Amniotic epithelial cell (primary cell): ENCODE measurements at places on chromosomes 6 and 20.

GRCh38 chr20:47508278-47508677 lies 6.6 kb downstream of the NCOA3 start:
- no peak for DNase-seq

GRCh38 chr6:72061286-72061685 lies 174.9 kb downstream of the RIMS1 start:
- no peak for DNase-seq

GRCh38 chr20:62888406-62888805 lies 26.8 kb upstream of the TCFL5 start:
- no peak for DNase-seq

DNA sequence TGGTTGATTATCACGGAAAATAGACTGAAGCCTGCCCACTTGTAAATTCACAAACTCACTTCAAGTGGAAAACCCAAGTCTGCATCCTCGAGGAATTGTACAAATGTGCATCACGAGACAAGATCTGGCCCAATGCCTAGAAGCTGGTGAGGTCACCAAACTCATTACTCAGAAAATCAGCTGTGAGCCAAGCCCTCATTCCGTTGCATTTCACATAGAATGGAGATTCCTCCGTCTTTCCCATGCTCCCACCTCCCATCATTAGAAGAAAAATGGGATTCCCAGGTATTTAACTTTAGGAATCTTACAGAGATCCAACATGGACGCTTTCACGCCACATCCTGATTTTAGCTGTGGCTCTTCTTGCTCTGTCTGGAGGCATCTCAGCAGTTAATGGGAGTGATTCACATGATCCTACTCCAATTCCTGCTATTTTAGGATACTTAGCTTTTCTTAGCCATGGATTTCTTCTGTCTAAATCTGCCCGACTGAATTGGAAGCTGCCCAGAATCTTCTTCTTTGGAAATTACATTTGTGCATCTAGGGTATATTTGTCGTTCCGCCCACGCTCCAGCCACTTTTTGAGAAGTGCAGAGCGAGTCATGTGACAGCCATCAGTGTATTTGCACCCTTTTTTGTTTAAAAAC lies 68.7 kb upstream of the STMND1 start:
- peak; percentile 93 for DNase-seq

- DNase-seq = peak; percentile 55
Measured at GRCh38 chr6:31396422-31397152, 6.8 kb upstream of the MICA start.

GRCh38 chr6:19851241-19852089 lies 14.3 kb downstream of the ID4 start:
- peak; percentile 84 for DNase-seq

GRCh38 chr6:94501516-94501915 lies 1075.8 kb upstream of the MANEA start:
- peak; percentile 99 for DNase-seq

DNA sequence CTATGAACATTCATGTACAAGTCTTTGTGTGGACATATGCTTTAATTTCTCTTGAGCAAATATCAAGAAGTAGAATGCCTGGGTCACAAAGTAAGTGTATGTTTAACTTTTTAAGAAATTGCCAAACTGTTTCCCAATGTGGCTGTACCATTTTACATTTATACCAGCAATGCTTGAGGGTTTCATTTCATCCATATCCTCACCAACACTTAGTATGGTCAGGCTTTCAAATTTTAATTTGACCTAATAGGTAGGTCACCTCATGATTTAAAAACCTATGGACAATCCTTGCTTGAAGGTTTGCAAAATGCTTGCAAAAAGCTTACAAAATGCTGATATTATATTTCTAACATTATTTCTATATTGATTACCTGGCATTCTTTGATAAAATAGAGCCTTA lies 19.5 kb upstream of the SRSF3 start:
- DNase-seq = no peak

- no peak for DNase-seq
Measured at GRCh38 chr6:167702241-167702827, 124.4 kb upstream of the AFDN start.

GRCh38 chr6:114181664-114182063 lies 161.2 kb downstream of the HS3ST5 start:
- no peak for DNase-seq

DNA sequence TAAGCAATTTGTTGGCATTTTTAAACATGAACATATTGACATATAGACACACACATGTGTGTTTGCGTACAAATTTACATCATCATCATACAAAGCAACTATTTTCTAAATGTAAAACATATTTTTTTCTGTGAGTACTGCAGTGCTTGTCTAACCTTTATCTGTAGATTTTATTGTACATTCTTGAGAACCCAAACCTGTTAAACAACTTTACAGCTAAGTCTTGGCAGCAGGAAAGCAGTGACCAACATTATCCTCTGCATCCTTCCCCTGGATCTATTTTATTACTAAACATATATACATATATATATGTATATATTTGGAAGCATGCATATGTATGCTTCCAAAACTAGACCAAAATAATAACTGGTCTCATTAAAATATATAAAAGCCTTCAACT lies 10.4 kb upstream of the PLCB1 start:
- no peak for DNase-seq

- DNase-seq = peak; percentile 53
Measured at GRCh38 chr6:55277646-55278045, 49.6 kb upstream of the GFRAL start.

DNA sequence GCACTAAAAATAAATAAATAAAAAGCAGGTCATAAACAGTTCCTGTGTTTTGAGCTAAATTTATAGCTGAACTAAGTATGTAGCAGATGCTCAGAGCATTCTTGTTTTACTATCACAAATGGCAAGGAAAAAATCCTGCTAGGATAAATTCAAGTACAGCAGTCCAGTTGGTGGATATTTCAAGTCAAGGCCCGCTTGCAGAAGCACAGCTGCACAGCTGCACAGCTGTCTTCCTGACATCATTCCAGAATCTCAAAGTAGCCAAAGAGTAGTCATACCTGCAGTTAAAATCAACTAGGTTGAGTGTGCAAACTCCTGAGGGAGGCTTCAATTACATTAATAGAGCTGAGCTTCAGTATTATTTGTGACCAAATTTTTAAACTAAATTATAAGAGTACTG lies 297.7 kb upstream of the MANEA start:
- DNase-seq = no peak

DNA sequence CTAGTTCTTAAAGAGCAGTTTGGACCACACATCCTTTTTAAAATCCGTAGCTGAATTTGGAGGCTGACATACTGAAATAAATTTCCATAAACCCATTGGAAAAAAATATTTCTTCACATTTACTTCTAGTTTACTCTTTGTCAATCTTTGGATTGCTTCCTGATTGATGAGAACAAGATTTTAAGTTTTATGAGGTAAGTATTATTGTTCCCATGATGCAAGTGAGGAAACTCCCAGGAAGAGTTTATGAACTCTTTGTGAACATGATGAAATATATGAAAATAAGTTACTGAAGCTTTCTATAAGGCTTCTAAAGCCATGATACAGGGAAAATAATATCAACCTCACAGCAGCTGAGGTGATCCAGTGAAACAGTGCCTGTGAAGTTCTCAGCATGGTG lies 320.0 kb downstream of the GJA1 start:
- DNase-seq = no peak

DNA sequence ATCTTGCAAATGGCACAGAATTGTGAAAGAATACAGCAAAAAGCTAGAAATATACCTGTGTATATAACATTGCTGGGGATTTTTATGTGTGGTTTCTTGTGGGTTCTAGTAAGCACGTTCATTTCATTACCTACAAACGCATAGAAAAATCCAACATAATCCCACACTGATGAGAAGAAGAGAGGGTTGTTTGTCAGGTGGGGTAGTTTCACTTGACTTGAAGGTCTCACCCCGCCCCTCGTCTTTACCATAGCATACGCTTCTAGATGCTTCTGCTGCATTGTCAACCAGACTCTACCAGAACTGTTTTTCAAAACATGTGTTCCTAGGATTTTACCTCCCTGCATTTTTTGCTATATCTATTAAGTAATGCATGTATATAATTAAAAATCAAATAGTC lies 284.1 kb upstream of the TAB2 start:
- no peak for DNase-seq

GRCh38 chr6:114200891-114201290 lies 141.9 kb downstream of the HS3ST5 start:
- DNase-seq = no peak

DNA sequence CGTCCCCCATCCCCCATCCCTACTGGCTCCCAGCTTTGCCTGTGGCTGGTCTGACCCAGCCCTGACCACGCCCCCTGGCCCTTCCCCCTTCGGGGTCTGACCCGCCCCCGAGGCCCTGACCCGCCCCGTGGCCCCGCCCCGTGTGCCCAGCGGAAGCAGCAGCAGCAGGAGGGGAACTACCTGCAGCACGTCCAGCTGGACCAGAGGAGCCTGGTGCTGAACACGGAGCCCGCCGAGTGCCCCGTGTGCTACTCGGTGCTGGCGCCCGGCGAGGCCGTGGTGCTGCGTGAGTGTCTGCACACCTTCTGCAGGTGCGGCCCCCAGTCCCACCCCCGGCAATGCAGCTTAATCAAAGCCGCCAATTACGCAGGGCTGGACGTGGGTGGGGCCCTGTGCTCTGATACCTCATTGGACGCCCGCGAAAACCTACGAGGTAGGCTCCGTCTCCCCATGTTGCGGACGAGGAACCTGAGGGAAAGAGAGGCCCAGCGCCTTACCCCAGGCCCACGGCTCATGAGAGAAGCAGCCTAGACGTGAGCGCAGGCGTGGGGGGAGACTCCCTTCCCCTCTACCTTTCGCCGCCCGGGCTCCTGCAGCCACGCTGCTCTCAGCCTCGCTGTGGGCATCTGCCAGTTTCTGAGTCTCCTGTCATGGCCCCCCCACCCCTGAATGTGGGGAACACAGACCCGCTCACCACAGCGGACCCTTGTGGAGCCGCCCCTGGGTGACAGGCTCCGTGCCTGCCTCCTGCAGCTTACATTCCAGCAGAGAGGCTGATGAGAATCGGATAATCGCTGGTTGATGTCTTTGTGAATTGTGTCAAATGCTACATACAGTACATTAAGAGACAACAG lies 12.8 kb downstream of the RBCK1 start:
- DNase-seq = no peak

- no peak for DNase-seq
Measured at GRCh38 chr6:144546807-144547206, 261.7 kb downstream of the UTRN start.

DNA sequence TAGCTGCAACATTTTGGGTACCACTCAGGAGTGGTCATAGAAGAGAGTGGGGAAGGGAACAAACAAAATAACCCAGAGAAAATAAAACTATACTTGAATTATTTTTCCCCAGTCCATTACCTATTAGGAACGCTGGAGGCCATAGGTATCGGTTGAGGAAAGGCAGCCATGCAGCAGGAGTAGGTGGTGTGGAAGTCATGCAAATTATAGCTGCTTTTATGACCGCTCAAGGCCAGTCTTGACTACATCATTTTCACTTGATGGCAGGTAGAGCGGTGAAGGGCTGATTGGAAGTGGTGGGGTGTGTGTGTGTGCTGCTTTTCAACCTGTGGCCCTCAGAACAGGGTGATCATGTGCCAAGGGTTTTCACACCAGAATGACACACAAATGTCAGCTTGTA lies 36.5 kb upstream of the KIF13A start:
- DNase-seq = no peak

- no peak for DNase-seq
Measured at GRCh38 chr20:10308652-10309051, 90.0 kb downstream of the SNAP25 start.

DNA sequence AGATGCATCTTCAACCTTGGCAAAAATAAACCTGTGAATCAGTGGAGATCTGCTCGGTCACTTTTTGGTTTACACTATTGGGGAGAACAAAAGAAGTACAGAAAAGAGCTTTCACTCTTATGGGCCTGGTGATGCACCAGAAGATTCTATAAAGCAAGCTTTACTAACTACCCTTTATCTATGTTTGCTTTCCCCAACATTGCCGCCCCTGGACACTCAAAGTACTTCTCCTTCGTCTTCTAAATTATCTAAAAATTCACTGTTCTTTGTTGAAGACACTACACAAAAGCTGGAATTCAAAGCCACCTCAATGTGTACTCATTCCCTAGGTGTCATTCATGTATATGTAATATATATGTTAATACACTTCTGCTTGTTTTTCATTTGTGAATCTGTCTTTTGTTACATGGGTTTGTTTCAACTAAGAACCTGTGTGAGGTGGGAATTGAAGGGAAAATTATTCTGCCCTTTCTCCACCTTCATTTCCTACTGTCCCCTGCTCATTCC lies 97.9 kb upstream of the BTN3A2 start:
- no peak for DNase-seq

DNA sequence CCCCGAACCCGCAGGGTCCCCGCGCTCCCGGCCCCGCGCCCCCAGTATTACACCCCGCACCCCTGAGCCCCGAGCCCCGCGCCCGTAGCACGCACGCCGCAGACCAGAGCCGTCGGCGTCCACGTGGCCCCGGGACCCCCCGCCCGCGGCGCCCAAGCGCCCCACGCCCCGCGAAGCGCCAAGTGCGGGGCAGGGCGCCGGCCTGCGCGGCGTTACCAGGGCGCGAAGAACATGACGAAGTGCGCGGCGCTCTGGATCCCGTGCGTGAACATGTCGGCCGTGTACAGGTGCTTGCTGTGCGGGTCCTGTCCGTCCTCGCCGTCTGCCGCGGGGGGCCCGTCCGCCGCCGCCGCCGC lies 312 bp downstream of the TXNDC5 start:
- DNase-seq = peak; percentile 40

DNA sequence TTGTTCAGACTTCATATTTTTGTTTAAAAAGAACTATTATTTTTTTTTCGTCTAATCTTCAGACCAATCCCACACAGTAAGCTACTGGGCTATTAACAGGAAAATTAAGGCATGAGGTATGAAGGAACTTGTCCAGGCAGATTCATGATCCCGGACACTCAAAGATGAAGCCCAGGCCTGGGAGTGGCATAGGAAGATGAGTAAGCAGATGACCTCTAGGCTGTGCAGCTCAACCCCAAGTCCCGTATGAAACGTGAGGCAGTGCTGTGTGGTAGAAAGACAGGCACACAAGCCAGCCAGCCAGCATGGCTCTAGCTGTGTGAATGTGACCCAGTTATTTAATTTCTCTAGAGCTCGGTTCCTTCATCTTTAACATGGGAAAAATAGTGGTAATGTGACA lies 231.9 kb downstream of the CLIC5 start:
- peak; percentile 21 for DNase-seq

GRCh38 chr6:11309947-11310665 lies 77.6 kb upstream of the NEDD9 start:
- no peak for DNase-seq

GRCh38 chr6:100518588-100518987 lies 53.9 kb upstream of the SIM1 start:
- DNase-seq = no peak

- DNase-seq = no peak
Measured at GRCh38 chr6:26613201-26613600, 16.4 kb downstream of the ABT1 start.
